Colonic mucosa (tissue), 4 donors: ENCODE measurements at places on chromosomes 12 and 14.

DNA sequence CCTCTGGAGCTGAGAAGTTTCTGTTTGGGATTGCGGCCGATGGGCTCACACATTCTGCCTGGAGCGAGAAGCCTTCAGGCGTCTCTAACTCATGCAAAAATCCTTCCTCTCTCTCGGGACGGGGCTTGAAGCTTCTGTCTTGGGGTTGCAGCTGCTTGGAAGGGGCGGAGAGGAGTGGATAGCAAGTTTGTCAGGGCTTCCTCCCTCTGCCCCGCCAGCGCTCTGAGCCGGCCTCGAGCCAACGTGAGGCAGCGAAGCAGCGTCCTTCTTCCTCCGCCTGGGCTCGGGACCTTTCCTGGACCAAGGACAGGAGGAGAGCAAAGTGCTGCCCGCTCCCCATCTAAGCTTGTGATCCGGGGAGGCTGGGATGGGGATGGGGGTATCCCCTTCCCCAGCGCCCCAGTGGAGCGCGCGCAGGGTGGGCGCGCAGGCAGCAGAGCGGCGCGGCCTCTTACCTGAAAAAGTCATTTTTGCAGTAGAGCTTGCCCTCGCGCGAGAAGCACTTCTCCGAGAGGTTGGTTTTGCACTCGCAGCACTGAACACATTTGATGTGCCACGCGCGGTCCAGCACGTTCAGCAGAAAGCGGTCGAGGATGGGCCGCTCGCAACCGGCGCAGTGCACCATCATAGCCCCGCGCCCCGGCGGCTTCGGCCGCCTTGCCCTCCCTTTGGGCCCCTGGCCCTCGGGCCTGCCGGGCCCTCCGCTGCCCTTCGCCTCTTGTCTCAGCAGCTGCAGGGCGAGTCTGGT is 626 bp downstream of the LHX5 start:
- no peaks in the 10 kb centered on the region for H3K4me1 ChIP-seq
- H3K4me3 ChIP-seq, result no peak overlapping the region
- no peak for DNase-seq
- no peak overlapping the region for H3K27ac ChIP-seq
- no peaks in the 10 kb centered on the region for H3K36me3 ChIP-seq

DNA sequence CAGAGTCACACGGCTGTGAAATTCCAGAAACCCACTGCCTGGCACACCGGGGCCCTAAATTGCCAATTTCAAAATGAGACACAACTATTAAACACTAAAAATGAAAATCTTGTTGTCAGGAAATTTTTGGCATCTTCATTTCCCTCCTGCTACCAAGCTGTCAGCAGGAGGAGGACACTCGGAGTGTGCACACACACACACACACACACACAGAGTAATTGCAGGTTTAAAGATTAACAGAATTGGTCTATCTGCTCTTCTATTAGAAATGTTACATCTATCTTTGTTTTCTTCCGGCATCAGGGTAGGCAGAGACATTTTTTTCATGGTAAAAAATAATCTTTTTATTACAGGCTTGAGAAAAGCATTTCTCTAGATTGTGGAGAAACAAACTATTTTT is 314.2 kb downstream of the EGLN3 start:
- H3K27ac ChIP-seq, result no peak overlapping the region
- no peaks in the 10 kb centered on the region for H3K27me3 ChIP-seq
- H3K36me3 ChIP-seq, result no peaks in the 10 kb centered on the region
- H3K4me1 ChIP-seq, result no peaks in the 10 kb centered on the region
- no peak overlapping the region for H3K4me3 ChIP-seq

GRCh38 chr12:132478845-132479244 is 11.1 kb upstream of the FBRSL1 start:
- H3K36me3 ChIP-seq, result no peaks in the 10 kb centered on the region
- DNase-seq, result no peak
- H3K4me1 ChIP-seq, result no peaks in the 10 kb centered on the region
- H3K4me3 ChIP-seq, result no peak overlapping the region
- no peak overlapping the region for H3K27ac ChIP-seq

DNA sequence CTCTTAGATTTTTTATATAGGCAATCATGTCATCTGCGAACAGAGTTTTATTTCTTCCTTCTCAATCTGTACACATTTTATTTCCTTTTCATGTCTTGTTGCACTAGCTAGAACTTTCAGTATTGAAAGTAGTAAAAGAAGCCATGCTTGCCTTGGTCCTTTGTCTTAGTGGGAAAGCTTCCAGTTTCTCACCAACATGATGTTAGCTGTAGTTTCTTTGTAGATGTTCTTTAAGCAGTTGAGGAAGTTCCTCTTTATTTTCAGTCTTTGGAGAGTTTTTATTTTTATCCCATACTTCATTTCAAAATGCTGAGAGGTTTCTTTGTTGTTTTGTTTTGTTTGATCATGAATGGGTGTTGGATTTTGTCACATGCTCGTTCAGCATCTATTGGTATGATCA is 12.7 kb upstream of the RIMKLB start:
- no peak for DNase-seq
- no peak overlapping the region for H3K27ac ChIP-seq
- H3K4me1 ChIP-seq, result no peaks in the 10 kb centered on the region

- no peak overlapping the region for H3K4me3 ChIP-seq
- DNase-seq, result no peak
- H3K27ac ChIP-seq, result no peak overlapping the region
- H3K36me3 ChIP-seq, result no peaks in the 10 kb centered on the region
- H3K4me1 ChIP-seq, result no peaks in the 10 kb centered on the region
- H3K27me3 ChIP-seq, result no peaks in the 10 kb centered on the region
Observed at GRCh38 chr12:94667031-94667540, 16.7 kb upstream of the TMCC3 start.

DNA sequence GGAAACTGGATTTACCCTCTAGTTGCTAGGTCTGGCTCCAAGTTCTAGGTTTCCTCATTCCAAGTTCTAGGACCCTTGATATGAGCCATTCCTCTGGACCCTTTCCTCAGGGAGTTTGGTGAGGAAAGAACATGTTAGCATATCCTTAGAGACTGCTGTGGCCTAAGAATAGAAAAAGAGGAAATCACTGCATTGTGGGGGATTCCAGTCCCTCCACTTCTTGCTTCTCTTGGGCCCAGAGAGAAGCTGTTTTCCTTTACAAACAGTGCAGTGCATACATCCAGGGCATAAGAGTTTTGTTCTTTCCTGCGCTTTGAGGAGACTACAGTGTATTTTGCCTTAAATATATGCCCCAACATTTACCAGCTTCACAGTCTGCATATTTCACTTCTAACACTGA is 59.0 kb downstream of the LLPH start:
- H3K27ac ChIP-seq, result no peak overlapping the region
- no peak overlapping the region for H3K4me3 ChIP-seq
- no peak for DNase-seq
- no peaks in the 10 kb centered on the region for H3K36me3 ChIP-seq

DNA sequence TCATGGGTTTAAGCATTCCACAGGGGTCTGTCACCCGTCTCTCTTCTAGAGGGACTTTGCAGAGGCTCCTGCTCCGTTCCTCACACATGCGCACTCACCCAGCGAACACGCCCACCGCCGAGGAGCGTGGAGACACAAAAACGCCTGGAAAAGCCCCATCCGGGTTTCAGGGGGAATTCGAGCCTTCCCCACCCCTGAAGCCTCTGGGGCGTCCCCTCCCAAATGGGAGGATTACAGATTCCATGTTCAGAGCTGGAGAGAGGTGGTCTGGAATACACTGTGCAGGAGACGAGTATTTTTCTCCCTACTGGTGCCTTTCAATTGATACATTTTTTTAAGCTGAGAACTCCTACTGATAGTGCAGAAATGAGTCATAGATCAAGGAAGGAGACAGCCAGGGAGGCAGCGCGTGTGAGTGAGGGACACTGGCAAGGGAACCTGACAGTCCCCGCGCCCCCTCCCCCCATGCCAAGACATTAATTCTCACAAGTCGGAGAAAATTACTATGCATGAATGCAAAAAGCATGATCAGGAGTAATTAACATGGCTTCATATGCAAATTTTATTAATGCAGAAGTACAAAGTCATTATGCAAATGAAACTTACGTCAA is 36.9 kb downstream of the BCL11B start:
- DNase-seq, result no peak
- no peaks in the 10 kb centered on the region for H3K4me1 ChIP-seq
- H3K27ac ChIP-seq, result no peak overlapping the region

DNA sequence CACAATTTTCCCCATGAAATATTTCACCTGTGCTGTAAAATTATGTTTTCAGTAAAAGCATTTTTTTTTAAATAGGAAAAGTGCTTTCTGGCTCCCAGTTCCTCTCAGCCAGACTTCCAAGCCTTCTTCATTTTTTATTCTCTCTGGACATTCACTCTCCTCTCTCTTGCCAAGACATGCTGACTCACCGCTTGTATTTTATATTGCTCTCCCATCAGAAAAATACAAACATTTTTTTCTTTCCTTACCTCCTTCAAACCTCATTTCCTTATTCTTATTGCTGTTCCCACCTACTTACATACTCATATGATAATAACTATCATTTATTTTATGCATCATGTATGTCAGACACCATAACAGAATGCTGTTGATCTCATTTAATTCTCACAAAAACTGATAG is 37.7 kb upstream of the ZNF641 start:
- H3K27ac ChIP-seq, result no peak overlapping the region
- no peaks in the 10 kb centered on the region for H3K4me1 ChIP-seq
- no peak overlapping the region for H3K4me3 ChIP-seq
- H3K36me3 ChIP-seq, result no peaks in the 10 kb centered on the region

DNA sequence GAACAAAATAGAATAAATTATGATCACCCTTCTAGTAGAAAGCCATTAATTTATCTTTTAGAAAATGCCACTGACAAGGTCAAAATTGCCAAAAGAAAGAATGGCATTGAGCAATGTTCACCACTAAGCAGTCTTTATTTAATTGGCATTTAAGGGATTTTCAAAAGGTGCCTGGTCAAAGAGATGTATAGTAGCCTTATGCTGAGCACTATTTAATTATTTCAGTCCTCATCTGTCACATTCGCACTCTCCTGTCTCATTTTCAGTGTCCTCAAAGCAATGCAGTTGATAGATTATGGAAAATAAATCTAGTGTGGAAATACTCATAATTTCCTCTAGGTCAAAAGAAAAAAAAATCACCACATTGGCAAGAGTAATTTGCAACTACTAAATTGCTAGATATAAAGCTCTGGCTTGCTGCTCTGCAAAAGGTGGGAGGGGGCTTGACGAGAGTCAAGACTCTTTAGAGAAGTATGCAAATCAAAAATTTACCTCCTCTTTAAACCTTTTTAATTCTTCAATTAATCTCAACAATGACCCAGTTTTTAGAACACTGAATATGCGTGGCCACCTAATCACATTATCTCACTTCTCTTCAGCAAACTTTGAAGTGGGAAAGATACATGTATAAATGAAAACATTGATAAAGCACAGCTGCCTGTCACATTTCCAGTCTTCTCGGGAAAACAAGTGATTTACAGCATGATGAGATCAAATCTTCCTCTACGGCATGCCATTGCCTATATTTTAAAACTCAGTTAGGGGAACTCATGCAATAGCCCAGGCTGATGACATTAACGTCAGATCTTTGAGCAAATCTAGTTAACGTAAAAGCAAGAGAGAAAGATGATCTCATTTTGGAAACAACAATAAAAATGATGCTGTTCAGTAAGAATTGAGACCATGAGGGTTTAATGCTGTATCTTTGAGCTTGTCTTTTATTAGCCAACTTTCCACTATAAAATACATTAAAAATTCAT is 373.1 kb upstream of the DCN start:
- DNase-seq, result no peak
- no peaks in the 10 kb centered on the region for H3K36me3 ChIP-seq
- no peaks in the 10 kb centered on the region for H3K4me1 ChIP-seq
- H3K4me3 ChIP-seq, result no peak overlapping the region

GRCh38 chr12:49633703-49634345 is 10.5 kb downstream of the PRPF40B start:
- no peak overlapping the region for H3K4me3 ChIP-seq
- H3K27me3 ChIP-seq, result no peaks in the 10 kb centered on the region
- no peak overlapping the region for H3K27ac ChIP-seq

DNA sequence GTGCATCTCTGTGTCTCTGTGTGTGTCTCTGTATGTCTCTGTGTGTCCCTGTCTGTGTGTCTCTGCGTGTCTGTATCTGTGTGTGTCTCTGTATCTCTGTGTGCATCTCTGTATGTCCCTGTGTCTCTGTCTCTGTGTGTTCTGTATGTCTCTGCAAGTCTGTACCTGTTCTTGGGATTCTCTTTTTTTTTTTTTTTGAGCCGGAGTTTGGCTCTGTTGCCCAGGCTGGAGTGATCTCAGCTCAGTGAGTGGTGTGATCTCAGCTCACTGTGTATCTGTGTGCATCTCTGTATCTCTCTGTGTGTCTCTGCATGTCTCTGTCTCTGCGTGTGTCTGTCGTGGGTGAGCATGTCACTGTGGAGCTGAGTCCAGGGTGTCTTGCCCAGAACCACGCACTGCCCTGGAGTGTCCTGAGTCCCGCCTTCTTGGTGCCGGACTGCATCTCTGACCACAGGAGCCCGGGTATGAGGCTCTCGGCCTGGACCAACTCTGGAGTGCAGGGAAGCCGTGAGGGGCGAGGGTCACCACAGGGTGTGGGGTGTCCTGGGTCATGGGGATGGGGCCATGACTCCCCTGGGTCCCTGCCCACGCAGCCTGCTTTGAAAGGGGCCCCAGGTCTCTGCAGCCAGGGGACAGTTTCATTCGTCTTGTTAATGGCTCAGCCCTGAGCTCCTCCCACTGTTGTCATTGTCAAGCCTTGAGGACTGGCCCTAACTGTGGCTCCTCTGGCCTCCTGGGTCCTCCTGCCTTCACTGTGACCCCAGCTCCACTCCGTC is 11.8 kb downstream of the MYL2 start:
- no peak overlapping the region for H3K27ac ChIP-seq
- no peaks in the 10 kb centered on the region for H3K36me3 ChIP-seq

DNA sequence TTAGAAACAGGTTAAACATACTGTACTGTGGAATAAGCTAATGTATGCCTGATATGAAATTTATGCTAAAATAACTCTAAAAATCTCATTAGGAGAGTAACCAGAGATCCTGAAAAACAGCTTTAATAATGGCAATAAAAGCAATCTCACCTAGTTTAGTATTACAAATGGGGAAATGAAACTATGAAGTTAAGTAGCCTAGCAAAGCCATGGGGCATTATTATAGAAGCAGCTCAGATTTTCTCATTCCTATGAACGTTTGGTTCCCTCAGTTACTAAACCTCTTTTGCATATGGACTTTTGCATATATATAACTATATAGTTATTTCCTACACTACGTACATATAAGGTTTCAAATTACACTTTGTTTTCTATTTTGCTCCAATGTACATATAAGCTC is 25.0 kb upstream of the APPL2 start:
- H3K4me3 ChIP-seq, result no peak overlapping the region
- H3K27me3 ChIP-seq, result no peaks in the 10 kb centered on the region
- no peaks in the 10 kb centered on the region for H3K36me3 ChIP-seq
- H3K4me1 ChIP-seq, result no peaks in the 10 kb centered on the region
- no peak for DNase-seq
- no peak overlapping the region for H3K27ac ChIP-seq

DNA sequence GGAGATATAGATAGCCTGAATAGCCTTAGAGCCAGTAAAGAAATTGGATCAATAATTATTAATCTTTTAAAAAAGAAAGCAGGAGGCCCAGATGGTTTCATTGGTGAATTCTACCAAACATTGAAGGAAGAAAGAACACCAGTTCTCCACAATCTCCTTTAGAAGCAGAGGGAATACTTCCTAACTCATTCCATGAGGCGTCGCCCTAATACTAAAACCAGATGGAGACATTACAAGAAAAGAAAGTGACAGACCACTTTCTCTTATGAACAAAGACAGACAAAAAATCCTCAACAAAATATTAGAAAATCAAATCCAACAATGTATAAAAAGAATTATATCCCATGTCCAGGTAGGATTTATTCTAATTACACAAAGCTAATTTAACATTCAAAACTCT is 362.6 kb downstream of the BCAT1 start:
- no peak for DNase-seq
- no peak overlapping the region for H3K27ac ChIP-seq
- no peak overlapping the region for H3K4me3 ChIP-seq
- H3K27me3 ChIP-seq, result no peaks in the 10 kb centered on the region
